ENCODE measurements at places on chromosomes 5 and 9.

GRCh38 chr5:118365718-118366117 lies 622.6 kb downstream of the DTWD2 start:
- DNase-seq: no peak
- H3K36me3 ChIP-seq: no peaks in the 10 kb centered on the region
- H3K4me1 ChIP-seq: no peaks in the 10 kb centered on the region
- H3K27ac ChIP-seq: no peak overlapping the region

DNA sequence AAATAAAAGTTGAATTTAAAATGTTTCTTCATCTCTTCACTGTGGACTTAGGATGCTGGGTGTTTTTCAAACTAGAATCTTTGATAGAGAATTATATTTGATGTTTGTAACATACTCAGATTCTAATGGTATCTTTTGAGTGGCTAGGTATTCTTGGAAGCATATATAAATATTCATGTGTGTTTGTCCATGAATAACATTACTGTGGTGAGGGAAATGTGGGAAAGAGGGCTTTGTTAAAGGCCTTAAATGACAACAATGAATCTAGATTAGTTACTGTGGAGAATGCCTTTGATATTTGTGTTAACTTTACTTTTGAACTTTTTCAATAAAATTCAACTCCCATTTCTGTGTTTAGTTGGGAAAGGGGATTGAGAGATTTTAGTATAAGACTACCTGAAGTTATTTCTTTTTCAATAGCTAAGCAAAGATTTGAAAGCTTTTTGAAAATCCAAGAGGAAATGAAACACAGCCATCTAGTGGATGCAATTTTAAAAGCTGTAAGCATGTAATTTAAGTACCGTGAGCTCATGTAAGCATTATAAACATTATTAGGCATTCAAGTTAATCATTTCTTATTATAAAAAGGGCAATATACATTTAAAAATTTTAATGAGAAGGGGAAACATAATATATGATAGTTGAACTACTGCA lies 69.6 kb downstream of the CCDC171 start:
- no peak overlapping the region for H3K4me3 ChIP-seq
- no peak overlapping the region for H3K27ac ChIP-seq
- no peaks in the 10 kb centered on the region for H3K27me3 ChIP-seq
- DNase-seq: no peak
- no peaks in the 10 kb centered on the region for H3K36me3 ChIP-seq
- H3K4me1 ChIP-seq: no peaks in the 10 kb centered on the region

DNA sequence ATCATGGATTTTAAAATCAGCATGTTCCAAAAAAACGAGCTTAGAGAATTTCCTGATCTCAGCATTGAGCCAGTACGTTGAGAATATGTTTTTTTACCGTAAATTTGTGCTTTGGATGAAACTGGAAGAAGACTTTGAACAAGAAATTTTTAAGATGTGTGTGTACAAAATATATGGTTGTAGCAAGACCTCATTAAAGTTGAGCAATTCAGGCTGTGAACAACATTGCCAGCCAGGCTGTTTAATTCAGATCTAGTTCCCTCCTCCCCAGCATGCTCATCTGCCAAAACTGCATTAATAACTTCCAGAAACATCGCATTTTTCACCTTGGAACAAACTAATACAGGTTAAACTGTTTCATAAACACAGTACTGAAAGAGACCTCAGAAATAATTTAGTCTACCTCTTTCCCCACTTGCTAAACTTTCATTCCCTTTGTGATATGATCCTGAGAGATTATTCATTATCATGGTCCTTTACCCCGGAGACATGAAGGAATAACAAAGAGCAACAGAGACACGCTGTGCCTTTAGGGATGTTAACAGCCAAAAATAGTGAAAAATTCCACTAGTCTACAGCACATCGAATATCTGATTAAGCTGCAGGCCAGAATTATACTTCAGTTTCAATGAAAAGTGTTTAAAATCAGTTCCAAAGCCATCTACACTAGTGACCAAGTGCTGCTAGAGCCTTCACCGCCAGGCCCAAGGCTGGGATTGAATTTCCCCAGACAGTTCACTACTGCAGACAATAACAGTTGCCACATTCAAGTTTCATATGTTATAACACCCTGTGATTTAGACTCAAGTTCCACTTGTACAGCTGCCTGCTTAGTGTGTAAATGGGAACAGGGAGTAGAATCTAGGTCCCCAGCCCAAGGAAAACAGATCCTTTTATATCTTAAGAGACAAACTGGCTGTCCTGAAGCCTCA lies 89.6 kb downstream of the EFNA5 start:
- H3K4me1 ChIP-seq: peaks cover 42% of the 10 kb centered on the region
- H3K27me3 ChIP-seq: no peaks in the 10 kb centered on the region
- H3K4me3 ChIP-seq: no peak overlapping the region
- no peak for DNase-seq

DNA sequence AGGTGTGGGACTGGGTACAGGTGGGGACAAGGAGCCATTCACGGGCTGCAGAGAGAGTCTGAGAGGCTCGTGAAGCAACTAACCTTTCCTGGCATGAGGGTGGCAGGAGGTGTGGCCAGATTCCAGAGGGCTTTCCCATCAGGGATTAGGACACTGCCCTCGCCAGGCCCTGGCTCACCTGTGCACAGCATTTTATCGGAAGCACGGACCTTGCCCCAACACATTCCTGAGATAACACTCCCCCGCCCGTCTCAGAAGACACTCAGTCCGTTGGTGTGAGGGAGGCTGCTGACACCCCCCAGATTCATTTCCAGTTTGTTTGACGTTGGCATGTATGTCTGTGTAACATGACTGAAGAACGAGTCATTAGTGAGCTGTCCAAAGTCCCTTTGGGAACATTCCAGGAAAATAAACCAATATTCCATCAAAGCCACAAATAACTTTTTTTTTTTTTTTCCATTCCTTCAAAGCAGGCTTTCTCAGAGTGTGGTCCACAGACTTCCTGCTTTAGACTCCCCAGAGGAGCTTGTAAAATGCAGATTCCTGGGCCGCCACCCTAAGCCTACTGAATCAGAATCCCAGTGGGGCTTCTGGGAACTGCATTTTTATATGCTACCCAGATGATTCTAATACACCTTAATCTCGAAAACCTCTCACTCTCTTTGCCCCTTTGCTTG lies 23.4 kb downstream of the WWC1 start:
- no peaks in the 10 kb centered on the region for H3K36me3 ChIP-seq
- H3K4me1 ChIP-seq: peaks cover 17% of the 10 kb centered on the region
- H3K4me3 ChIP-seq: no peak overlapping the region
- DNase-seq: no peak
- H3K27me3 ChIP-seq: no peaks in the 10 kb centered on the region
- H3K27ac ChIP-seq: no peak overlapping the region

- H3K27ac ChIP-seq: no peak overlapping the region
- no peaks in the 10 kb centered on the region for H3K36me3 ChIP-seq
- H3K4me3 ChIP-seq: no peak overlapping the region
- no peak for DNase-seq
Measured at GRCh38 chr5:55072666-55073065, 29.8 kb upstream of the GZMA start.

- no peak overlapping the region for H3K4me3 ChIP-seq
- H3K4me1 ChIP-seq: peaks cover 7% of the 10 kb centered on the region
- no peaks in the 10 kb centered on the region for H3K36me3 ChIP-seq
- no peaks in the 10 kb centered on the region for H3K27me3 ChIP-seq
Measured at GRCh38 chr9:19030899-19031298, 2.1 kb downstream of the SAXO1 start.

DNA sequence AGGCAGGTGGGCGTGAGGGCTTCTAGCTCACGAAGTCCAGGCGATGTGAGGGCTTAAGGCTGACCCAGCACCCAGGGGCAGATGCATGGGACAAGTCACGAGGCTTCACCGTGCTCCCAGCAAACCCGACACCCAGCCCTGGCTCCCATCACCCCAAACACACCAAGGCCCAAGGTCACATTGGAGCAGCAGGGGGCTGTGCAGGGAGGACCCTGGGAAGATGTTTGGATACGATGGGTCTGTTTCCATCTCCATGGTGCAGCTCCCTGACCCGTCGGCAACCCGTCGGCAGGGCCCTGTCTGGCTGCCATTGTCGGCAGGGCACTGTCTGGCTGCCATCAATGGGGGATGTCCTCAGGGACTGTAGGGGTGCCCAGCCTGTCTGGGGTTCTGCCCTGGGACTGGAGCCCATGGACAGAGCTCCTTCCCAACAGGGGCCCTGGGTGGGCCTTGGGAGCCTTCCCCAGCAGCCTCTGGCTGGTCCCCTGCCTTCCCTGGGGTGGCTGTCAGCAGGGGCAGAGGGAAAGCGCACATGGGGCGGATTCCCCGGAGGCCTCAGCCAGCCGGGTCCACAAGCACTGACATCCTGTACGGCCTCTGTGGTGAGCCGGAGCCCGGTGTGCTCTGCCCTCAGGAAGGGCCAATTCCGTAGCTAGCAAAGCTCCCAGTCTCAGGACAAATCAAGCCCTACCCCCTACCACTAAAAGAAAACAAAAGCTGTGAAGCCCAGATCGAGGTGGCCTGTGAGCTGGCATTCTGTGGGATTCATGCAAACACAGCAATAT lies 47.1 kb downstream of the NACC2 start:
- H3K27me3 ChIP-seq: no peaks in the 10 kb centered on the region
- no peak overlapping the region for H3K27ac ChIP-seq
- no peak overlapping the region for H3K4me3 ChIP-seq
- H3K4me1 ChIP-seq: peaks cover 36% of the 10 kb centered on the region
- no peak for DNase-seq

- H3K27ac ChIP-seq: no peak overlapping the region
- DNase-seq: no peak
- H3K36me3 ChIP-seq: no peaks in the 10 kb centered on the region
- no peaks in the 10 kb centered on the region for H3K27me3 ChIP-seq
- no peak overlapping the region for H3K4me3 ChIP-seq
Measured at GRCh38 chr5:59485107-59485506, 408.4 kb downstream of the PDE4D start.

DNA sequence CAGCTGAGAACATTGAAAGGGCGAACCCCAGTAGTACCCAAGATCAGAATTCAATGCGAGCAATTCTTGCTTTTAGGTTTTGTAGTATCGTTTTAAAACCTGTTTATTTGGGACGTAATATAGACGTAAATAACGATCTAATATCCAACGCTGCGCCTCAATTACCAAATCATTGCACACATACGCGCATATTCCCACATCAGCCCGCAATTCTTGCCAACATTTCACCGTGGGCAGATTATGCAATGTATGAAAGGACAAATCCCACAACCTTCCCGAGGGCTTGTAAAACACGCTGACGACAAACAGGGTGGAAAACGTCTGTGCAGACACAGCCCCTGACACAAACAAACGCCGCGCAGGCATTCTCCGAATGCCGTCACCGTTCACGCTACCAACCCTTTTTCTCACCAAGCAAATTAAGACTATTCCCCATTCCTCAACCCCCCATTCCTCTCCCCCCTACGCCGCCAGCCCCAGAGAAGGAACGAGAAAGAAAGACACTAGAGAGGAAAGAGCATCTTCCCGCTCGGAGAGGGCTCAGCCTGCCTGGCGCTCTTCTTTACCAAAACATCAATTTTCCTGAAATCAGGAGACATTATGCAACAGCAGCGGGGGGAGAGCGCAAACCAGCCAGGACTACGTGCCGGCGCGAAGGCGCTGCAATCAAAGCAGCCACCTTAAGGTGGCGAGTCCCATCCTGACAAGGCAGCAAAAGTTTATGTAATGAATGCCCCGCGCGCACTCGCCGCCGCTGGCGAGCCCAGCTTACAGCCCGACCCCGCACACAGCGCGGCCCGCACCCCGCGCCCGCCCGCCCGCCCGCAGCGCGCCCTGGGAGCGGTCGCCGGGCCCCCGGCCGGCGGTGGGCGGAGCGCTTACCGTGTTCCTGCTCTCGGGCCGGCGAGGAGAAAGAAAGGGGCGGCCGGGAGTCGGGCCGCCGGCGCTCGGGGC lies 597 bp downstream of the NFIL3 start:
- H3K27ac ChIP-seq: peak overlapping the region; percentile 98
- no peaks in the 10 kb centered on the region for H3K36me3 ChIP-seq
- peak; percentile 89 for DNase-seq
- H3K27me3 ChIP-seq: no peaks in the 10 kb centered on the region

- H3K4me1 ChIP-seq: no peaks in the 10 kb centered on the region
- no peak overlapping the region for H3K27ac ChIP-seq
- DNase-seq: no peak
- H3K4me3 ChIP-seq: no peak overlapping the region
- H3K36me3 ChIP-seq: no peaks in the 10 kb centered on the region
Measured at GRCh38 chr5:168244838-168245559, 46.4 kb upstream of the WWC1 start.

- DNase-seq: no peak
- H3K4me1 ChIP-seq: no peaks in the 10 kb centered on the region
- H3K27ac ChIP-seq: no peak overlapping the region
- H3K4me3 ChIP-seq: no peak overlapping the region
- H3K36me3 ChIP-seq: no peaks in the 10 kb centered on the region
Measured at GRCh38 chr5:36728697-36729543, 122.5 kb downstream of the SLC1A3 start.
